Lung microvascular endothelial cell (primary cell): ENCODE measurements at places on chromosomes 2 and 18.

- no peak for DNase-seq
These were observed 57.3 kb upstream of the ZDBF2 start for GRCh38 chr2:206217166-206217565.

DNA sequence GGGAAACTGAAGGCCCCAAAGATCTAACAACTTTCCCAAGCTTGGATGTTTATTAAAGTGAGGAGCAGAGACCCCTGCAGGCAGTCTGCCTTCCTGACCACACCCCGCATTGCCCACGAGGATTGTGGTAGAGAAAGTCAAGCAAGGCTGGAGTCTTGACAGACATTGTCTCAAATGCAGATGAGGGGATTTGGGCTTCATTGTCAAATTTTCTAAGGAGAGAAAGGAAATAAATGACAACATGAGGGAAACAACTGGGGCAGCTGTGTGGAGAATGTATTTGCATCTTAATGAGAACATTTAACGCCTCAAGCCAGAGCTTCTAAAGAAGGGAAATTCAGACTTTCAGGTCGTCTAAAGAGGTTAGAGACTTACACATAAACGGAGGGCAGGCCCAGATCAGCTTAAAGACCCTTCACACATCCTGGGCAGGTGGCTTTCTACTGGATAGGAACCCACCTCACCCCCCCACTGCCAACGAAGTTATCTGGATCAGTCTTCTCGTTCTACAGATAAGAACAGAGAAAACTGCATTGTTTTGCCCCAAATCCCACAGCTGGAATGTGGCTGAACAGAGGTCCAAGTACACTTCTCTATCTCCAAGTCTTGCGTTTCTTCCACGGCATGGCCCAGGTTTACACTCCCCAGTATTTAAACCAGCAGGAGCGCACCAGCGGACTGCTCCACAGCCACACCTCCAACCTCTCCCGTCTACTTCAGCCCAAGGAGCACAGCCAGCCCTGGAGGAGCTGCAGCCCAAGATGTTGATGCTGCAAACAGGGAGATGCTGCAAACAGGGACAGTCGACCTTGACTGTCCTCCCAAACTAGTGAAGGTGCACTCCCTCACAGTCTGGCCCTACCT, 16.2 kb upstream of the SCG2 start:
- DNase-seq: no peak

GRCh38 chr2:109467701-109468100, 146.1 kb downstream of the SEPTIN10 start:
- DNase-seq: no peak

DNA sequence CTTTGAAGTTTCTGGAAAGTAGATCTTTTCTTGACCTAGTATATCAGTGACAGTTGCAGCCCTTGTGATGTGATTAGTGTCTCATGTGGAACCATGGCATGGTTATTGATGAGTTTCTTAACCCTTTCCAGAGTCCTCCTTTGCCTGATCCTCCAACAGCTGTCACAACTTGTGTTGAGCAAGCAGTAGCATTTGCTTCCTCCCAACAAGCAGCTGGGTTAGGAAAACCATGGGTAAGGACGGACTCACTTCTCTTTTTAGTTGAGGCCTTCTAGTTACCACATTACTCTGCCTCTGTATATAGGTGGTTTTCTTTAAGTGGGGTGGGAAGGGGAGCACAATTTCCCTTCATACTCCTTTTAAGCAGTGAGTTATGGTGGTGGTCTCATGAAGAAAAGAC, 96.3 kb downstream of the XRCC5 start:
- no peak for DNase-seq

DNA sequence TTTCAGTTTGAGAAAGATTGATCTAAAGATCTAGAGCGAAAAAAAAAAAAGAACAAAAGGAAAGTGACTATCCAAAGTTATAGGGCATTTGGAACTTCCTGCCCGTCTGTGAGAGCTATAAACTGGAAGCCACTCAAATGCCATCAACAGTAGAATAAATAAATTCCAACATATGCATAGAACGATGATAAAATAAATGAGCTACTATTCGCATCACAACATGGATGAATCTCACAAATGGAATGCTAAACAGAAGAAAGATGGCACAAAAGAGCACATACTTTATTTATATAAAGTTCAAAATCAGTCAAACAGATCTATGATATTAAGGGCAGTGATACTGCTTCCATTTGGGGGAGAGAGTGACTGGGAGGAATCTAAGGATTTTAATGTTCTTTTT, 128.8 kb downstream of the TTC32 start:
- no peak for DNase-seq

DNA sequence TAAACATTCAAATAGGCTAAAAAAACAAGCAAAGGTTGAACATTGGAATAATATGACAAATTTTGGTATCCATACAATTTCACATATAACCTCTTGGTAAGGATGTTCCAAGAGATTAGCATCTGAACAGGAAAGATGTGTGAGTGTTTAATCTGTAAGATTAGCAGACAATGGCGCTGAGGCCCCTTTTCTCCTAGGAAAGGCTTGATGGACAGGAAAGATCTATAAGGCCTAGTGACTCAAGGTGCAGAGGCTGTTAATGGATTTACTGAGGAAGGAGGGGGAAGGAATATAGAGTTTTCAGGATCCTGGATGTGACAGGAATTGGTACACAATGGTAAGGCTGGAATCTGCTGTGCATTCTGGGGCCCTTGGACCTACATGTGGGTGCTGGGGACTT, 48.1 kb upstream of the SMAD2 start:
- no peak for DNase-seq

GRCh38 chr2:105081006-105081601, 43.2 kb downstream of the MRPS9 start:
- no peak for DNase-seq
